ENCODE measurements at places on chromosomes 16 and 17.

DNA sequence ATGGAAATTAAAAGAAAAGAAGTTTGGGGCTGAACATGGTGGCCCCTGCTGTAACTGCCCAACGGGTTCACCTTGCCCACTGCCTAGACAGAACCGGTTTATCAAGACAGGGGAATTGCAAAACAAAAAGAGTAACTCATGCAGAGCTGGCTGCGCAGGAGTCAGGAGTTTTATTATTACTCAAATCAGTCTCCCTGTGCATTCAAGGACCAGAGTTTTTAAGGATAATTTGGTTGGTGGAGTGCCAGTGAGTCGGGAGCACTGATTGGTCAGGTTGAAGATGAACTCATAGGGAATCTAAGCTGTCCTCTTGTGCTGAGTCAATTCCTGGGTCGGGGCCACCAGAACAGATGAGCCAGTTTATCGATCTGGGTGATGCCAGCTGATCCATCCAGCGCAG lies 4.4 kb upstream of the SCPEP1 start:
- DNase-seq: no peak

GRCh38 chr16:4273858-4274311 lies 1.1 kb upstream of the TFAP4 start:
- peak; percentile 54 for DNase-seq

- DNase-seq: no peak
These were observed at the start of gene OTOA for GRCh38 chr16:21663889-21664647. OTOA (plus strand) TSS chr16:21663968; CDS start chr16:21678515, 14,547 bp downstream.

- no peak for DNase-seq
These were observed 23.6 kb upstream of the ENPP7 start for GRCh38 chr17:79706931-79707850.

- no peak for DNase-seq
These were observed 5.7 kb downstream of the NUPR1 start for GRCh38 chr16:28532940-28533647.

Data from hippocampal formation (tissue), 2 donors.